ENCODE measurements at places on chromosomes 7 and 10.

DNA sequence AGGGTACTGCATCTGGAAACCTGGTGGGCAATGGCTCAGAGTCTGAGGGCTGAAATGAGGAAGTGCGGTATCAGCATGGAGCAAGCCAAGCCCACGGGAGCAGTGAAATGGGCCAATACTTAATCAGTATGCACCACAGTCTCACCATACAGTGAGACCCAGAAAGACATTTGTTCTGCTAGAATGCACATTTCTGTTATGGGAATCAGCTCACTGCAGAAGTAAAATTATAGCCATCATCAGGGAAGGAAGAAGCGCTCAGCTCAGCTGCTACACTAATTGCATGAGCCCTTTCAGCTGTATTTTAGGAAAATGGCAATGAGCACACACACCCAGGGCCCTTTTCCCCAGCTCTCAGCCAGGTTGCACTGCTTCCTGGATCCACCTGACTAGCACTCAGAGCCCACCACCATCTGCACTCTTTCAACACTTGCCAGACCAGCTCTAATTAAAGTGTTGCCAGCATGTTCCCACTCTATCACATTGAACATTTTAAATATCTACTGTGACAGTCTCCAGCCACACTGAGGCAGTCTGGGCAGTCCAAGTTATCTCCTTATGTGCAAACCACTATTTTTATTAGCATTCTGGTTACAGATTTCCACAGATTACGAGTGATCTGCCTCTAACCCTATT is 44.2 kb upstream of the PIK3AP1 start:
- DNase-seq, result no peak

DNA sequence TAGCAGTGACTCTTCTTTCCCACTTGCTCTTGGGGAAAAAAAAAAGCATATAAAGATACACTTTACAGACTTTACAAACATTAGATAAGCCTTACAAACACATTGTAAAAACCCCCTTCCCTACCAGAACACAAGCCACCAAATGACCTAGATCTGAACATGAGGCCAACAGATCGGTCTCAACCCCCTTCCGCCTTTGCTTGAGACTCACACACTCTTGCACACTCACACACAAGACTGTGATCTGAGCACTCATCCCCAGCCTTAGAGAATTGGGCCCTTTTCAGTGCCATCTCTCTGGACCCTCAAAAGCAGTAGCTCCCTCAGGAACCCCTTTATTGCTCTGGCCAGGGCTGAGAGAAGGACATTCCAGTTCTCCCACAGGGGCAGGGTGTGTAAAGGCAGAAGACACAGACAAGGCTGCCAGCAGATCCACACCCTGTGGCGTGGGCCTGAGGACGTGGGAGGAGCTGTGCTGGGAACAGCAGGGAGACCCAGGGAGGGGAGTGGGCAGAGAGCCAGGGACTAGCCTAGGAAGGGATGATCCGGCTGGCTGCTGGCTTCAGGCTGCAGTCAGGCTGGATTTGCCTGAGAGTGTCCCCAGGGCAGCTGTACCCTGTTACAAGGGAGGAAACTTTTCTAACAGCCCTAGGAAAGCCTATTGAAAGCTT is 206.7 kb downstream of the KIAA1217 start:
- DNase-seq, result no peak

DNA sequence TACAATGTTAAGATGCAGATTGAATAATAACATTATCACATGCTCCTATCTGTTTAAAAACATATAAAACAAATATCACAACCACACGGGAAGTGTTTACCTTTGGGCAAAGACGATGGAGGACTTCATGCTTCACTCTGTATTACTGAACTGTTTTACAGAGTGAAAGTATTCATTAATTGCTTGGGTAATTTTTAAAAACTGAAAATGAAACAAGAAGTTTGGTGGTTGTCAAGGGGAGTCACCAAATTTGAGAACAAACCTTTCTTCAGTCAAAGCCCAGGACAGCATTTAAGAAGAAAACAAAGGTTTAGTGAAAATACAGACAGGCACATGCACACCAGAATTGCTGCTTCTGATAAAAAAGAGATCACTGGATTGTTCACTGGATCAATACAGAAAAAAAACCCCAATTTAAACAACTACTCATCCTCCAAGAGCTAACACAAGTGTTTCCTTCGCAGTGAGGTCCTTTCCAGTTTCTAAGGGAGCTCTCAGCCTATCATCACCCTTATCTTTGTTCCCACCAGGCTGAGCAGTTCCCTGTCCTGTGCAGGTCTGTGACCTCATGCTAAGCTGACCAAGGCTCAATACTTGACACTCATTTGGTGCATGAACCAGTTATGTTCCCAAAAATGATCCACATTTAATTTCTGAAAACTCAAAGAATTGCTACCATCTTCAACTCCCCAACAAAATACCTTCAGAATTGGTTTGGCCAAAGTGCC is 8.8 kb downstream of the PARP12 start:
- no peak for DNase-seq

DNA sequence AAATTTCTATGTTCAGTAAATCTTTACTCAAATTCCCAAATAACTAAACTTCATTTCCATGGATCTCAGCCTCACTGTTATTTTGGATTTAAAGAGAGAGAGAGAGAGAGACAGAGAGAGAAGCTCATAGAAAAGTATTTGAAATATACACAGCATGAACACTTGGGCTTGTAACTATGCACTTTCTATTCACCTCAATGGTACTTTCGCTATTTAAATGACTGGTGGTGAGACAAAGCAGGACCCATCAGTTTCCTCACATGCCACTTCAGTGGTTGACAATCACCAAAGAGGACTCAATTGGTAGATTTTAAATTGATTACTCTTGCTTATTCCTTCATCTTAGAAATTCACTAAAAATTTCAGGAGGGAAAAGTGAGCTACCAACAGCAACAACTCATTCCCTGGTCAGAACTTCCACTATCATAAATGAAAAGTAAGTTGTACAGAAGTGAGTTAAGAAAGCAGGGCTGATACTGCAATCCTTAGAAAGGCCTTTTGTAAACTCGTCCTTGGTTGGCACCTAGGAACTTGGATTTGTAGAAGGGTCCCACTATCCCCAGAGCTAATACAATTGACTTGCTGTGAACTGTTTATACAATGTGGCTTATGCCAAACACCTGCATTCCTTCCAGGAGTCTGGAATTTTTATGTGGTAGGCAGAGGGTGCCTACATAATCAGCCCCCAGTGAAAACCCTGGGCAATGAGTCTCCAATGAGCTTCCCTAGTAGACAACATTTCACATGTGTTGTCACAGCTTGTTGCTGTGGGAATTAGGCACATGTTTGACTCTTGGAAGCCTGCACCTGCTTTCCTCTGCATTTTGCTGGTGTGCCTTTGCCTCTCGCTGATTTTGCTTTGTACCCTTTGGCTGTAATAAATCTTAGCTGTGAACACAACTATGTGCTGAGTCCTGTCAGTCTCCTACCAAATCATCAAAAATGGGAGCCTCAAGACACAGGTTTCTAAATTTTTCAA is 10.8 kb downstream of the ERLIN1 start:
- DNase-seq, result no peak

DNA sequence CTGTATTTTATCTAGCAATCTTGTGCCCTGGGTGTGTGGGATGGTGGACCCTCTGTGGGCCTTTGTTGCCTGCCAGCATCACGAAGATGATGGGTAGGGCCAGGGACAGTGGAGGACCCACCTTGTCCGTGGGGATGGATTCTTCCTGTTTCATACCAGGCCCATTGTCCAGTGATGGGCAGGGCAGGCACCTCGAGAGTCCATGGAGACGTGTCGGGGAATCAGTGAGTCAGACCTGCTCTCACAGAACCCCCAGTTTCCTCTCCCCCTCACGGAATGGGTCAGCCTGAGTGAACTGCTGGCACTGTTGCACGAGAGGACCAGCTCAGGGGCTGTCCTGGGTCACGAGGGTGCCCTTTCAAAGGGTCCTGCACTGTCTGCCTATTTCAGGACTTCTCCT is 401.2 kb downstream of the RPS24 start:
- no peak for DNase-seq

GRCh38 chr7:131057015-131057793 is 270.5 kb upstream of the MKLN1 start:
- no peak for DNase-seq

DNA sequence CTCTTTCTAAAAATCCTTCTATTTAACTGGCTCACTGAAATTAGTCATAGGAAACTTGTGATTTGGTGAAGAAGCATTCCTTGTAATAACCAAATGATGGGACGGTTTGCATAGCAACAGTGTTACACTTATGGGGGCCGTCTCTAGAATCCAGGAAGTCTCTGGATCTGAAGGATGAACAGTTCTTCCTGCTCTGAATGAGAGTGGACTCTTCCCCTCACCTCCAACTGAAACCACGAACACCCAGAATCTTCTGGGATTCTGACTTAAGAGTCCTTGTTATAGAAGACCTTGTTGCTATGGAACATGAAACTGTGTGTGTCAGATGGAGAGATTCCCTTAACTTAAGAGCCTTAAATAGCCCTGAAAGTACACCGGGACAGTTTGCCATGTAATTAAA is 23.2 kb downstream of the NOLC1 start:
- no peak for DNase-seq

DNA sequence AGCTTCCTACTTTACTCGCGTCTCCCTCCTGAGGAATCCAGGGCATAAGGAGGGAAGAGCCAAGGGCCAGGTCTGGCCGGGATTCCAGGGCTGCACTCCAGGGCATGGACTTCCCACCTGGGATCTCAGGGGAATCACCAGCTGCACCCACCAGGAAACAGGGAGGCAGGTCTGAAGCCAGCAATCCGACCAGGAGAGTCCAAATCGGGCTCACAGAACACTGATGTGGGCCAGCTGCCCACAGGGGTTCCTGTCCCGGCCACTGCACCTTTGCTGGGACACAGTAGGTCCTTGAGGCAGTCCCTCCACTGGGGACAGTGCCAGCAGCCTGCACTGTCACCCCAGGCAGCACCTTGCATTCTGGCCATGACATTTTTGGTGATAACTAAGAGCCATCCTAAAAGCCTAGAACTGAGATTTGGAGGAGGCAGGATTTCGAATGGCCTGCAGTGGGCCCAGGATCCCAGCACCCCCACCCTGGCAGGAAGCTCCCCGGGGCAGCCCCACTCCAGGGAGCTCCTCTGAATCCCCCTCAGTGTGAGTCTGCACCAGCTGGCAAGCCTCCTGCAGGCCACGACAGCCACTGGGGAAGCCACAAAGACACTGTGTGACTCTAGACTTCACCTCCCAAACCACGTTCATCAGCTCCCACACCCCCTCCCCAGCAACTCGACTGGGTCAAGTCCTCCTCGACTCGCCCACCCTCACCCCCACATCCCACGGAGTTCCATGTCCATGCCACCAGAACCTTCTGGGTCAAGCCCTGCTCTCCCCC is 71.5 kb upstream of the PPP2R2D start:
- DNase-seq, result no peak

DNA sequence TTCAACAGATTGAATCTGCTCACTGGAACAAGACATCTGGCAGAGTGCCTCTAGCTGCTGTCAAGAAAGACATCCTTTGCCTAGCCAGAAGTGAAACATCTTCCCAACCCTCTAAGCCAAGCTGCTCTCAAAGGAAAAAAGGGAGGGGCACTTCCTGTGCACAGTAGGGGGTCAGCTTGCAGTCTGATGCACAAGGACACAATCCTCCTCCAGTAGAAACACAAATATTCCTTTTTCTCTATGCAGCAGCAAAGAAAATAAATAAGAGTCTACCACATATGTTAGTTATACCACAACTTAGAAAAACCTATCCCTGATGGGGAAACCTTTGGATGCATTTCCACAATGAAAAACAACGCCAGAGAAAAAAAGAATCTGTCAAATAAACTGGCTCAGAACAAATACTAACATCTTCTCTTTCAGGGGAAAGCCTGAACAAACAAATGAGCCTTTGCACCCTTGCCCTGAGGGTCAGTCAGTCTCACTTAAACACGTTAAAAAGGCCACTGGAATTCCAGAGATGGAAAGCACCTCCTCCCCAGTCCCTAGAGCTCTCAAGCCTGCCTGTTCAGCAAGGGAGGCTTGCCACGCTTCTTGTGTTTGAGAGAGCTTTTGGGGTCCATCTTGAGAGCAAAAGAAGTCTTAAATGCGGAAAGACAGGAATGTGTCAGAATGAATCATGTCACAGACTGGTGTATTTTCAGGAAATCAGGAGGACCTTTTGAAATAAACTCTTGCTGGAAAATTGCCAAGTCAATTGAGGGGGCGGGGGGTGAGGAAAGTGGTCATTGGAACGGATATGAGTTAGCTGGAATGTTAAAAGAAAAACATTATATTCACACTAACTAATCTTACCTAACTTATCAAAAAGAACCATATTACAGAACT is 7.5 kb downstream of the LAMB1 start:
- no peak for DNase-seq

- no peak for DNase-seq
Observed at GRCh38 chr10:43084812-43085211, 7.9 kb downstream of the RET start.

DNA sequence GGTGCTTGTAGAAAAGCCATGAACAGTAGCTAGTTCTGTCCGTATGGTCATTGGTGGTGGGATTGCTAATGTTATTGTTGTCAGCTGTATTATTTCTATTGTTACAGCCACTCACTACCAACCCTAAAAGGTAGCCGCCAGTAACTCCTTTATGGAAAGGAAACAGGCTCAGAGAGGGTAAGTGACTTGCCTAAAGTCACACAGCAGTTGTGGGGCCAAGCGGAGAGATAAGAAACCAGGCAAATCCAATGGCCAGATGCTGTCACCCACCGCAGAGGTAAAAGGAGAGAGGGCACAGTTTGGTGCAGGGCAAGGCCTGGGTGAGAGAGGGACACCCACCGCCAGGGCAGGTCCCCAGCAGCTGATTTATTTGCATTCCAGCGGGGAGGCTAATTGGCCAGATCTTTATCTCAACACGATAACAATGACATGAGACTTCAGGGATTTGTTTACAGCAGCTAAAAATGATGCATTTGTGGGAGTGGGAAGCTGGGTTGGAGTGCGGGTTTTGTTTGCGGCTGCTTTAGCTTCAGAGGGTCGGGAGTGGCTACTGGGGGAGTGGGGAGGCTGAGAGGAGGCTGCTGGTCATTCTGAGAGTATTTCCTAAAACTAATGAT is 8.6 kb upstream of the NKX2-3 start:
- DNase-seq, result no peak

GRCh38 chr7:116356979-116357378 is 142.6 kb upstream of the CAV2 start:
- DNase-seq, result no peak

- no peak for DNase-seq
Observed at GRCh38 chr10:79436850-79437103, 8.6 kb downstream of the ZCCHC24 start.
